ENCODE measurements at places on chromosomes 1 and 21.

- no peak for DNase-seq
Measured at GRCh38 chr1:76473591-76473990, 393.7 kb upstream of the ST6GALNAC5 start.

GRCh38 chr1:182956708-182957365, 3.9 kb upstream of the SHCBP1L start:
- no peak for DNase-seq

GRCh38 chr1:106749906-106750305, 306.6 kb upstream of the PRMT6 start:
- DNase-seq: no peak

DNA sequence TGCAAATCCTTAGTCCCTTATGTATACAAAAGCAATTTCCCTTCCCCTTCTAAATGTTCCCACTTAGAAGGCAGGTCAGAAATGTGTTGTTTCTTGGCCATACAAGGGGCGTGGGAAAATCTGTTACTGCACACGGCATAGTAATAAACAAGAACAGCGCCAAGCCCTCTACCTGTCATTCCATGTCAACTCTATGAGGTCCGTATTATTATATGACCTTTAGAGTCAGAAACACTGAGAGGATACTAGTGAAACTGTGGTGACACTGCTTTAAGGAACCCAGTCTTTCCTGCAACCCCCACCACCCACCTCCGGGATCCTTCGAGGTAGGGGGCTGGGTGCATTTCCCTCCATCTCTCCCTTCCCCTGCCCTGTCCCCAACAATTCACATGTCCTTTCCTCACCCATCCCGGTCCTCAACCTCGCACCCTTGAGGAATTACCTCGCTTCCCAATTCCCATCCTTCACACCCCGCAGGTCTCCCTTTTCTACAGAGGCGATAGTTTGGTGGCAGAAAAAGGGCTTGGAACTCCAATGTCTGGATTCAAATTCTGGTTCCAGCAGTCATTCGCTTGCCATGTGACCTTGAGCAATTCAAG, 647 bp downstream of the SDHB start:
- DNase-seq: no peak

GRCh38 chr1:162736184-162736583, 54.3 kb upstream of the HSD17B7 start:
- no peak for DNase-seq

GRCh38 chr21:45087022-45087823, 12.8 kb downstream of the ADARB1 start:
- DNase-seq: no peak

DNA sequence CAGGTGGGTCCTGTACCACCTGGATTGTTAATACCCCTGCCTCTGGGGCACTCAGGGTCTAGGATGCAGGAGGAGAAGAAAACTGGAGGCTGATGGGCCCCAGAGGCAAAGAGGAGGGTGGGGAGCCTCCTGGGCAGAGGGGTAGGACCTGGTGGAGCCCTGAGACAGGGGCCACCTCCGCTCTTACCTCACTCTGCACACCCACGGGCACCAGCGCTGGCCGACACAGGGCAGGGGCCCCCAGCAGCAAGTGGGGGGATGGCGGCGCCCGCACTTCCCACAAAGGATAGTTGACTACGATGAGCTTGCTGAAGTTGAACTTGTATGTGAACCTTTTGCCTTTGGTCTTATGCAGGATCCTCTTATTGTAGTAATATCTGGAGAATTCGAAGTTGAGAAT, 1.1 kb downstream of the ETV3L start:
- DNase-seq: no peak

DNA sequence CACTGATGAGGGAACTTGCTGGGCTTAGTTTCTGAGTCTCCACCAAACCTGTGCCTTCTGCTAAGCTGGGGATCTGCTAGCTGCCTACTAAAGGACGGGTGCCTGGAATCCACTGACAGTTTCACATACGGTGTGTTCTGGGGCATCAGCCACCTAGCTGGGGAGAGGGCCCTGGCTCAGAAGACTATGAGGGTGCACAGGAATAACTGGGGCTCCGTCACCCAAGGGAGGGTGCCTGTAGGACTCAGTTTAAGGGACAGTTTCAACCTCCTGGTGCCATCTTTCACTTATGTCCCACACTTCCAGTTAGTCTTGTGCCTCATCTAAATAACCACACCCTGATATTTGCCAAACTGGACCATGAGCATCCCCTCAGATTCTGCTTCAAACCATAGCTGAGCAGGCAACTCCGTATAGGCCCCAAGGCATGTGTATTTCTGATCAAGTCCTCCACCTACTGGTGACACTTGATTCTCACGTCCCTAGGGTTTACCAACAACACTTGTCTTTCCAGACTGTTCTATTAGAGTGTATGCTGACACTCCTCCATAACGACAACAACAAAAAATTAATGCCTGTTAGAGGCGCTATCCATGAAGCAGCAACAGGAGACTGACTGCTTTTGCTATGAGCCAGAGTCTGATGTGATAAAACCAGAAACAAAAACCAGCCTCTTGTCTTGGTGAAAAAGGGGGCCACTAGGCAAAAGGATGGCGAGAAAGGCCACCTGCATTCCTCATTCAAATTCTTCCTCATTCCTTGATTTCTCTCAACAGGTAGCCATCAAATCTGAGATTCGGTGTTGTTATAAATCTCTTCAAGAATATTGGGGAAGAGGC, 55.0 kb upstream of the PAXBP1 start:
- DNase-seq: peak; percentile 41

GRCh38 chr1:164659621-164660411, 100.8 kb downstream of the PBX1 start:
- DNase-seq: no peak

GRCh38 chr1:147109041-147109440, 63.2 kb downstream of the PRKAB2 start:
- DNase-seq: no peak

- DNase-seq: peak; percentile 78
Measured at GRCh38 chr1:209860293-209860881, 32.6 kb downstream of the UTP25 start.

DNA sequence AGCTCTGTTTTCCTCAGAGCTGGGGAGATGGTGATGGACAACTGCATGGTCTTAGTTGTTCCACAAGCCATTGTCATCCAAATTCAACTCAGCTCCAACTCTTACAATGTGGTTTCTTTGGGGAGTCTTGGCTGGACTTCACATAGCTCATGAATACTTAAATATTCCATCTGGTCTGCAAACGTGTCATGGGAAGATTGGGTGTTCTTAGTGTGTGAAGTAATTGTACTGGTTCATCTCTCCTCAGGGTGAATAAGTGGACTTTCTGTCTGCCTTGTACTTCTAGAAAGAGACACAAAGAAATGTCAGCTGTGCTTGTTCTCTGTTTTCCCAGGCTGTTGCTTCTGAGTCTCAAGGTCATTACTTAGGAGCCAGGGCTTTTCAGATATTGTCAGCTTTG, 106.6 kb downstream of the VPS13D start:
- no peak for DNase-seq

DNA sequence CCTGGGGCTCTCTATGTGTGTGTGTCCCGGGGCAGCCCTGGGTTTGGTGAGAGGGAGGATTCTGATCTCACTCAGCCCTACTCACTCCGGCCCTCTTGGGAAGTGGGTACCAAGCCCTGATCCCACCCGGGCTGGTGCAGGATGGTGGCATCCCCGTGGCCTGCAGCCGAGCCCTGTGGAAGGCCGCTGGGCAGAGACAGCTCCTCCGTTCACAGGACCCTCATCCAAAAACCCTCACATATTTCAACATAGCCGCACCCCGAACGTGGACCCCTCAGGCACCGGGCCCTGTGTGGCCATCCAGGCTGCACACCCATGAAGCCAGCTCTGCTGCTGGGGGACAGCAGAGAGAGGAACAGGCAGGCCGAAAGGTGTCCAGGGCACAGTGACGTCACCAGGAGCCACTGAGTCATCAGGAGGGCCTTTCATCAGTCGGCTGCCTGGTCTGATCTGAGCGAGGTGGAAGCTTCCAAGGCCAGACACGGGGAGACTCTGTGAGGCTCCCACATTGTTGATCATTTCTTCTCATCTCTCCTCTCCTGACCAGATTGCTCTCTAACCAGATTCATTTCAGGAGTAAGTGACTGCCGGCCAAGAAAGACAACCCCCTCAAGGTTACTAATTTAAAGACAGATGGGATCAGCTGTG, 16.2 kb upstream of the GPR157 start:
- DNase-seq: no peak

- DNase-seq: no peak
Measured at GRCh38 chr1:79264285-79264684, 257.8 kb upstream of the ADGRL4 start.

- no peak for DNase-seq
Measured at GRCh38 chr1:219041141-219041540, 132.5 kb upstream of the LYPLAL1 start.

GRCh38 chr1:226786550-226786949, 47.5 kb upstream of the ITPKB start:
- no peak for DNase-seq

DNA sequence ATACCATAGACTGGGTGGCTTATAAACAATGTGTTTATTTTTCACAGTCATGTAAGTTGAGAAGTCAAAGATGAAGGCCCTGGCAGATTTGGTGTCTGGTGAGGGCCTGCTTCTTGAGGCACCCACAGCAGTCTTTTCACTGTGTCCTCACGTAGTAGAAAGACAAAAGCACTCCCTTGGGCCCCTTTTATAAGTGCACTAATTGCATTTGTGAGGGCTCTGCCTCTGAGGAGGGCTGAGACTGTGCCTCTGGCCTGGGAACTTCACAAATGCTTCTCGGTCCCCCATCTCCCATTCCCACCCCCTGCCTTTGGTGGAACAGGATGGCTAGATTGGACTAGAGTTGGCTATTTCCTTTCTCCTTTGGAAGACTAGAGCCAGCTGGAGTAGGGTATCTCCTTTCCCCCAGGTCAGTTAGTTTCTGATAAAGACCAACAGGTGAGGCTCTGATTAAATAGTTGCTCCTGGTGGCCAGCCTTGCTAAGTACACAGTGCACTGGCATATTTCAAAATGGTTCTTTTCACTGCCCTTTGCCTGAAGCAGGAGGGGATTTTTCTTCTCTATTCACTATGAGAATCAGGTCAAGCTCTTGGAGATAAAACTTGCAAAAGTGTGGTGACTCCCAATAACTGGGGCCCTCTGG, 82.9 kb downstream of the PLPPR4 start:
- no peak for DNase-seq

DNA sequence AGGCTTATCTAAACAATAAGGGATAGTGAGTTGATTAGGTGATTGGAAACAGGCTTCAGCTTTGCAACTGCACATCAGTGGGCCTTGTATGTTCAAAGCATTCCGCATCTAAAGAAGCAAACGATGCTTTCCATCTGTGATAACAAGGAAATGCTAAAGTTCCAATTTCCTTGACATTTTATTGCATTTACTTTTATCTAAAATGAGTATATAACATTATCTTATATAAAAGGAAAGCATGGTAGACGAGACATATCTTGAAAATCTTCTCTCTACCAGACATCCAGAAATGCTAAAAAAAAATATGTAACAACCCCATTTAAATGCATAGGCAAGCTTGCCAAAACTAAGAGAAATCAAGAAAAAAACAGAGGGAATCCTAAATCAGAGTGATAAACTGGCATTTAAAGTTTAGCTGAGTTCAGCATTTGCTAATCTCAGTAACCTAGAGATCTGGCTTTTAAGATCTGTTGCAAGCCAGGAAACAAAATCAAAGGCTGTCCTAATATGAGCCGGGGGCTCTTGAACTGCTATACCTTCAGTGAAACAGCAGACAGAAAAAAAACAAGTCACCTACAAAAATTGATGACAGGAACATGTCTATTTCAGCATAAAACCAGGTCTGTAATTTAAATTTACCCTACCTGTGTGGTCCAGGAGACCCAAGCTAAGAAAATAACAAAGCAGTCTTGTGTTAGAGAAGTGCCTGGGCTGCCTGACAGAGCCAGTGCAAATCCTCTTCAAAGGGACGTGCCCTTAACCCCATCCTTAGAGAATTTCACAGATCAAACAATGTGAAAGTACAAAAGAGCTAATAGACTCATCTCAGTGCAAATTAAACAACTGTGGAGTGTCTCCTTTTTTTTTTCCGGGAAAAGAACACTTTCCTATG, 3.1 kb upstream of the RGS13 start:
- no peak for DNase-seq

GRCh38 chr1:199723250-199723956, 304.1 kb upstream of the NR5A2 start:
- no peak for DNase-seq

DNA sequence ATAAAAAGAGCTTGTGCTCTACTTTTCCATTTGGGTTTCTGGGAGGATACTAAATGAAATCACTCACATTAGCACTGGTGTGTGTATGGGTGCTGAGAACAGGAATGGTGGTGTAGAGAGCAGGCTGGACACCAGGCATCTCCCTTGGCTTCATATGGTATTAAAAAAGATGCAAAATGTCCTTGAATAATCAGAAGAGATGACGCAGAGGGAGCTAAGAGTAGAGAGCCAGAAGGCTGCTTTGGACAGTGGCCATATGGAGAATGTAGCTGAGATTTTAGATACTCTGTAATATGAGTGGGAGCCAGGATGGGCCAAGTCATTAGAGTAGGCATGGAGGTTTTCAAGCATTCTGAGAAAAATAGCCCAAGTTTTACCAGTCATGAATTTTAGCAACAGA, 112.3 kb upstream of the ZRANB2 start:
- no peak for DNase-seq

DNA sequence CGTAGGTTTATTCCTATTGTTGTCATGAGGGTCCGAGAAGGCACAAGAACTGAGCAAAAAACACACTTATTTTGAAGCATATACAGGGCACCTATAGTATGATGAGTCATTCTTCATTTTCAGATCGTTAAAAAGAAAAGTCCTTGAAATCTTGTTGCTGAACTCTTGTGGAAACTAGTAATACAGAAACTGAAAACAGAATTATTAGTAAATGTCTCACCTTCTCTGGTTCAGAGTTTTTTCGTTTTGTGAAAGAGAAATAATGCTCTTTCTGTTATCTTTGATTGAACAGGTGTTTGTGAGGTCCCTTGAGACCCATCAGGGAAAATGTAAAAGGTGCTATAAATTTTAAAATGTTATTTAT, 102.0 kb upstream of the COA6 start:
- no peak for DNase-seq

- DNase-seq: no peak
Measured at GRCh38 chr1:184408580-184408979, 21.8 kb downstream of the C1orf21 start.

- peak; percentile 18 for DNase-seq
Measured at GRCh38 chr1:8663915-8664329, 153.5 kb downstream of the RERE start.
